ENCODE measurements at places on chromosomes 4 and X. TPM values are rescaled to one million over a fixed set of nuclear protein-coding genes. Genes with fewer than 3 reads are reported as not detected.

- DNase-seq, result peak; percentile 48
Measured at GRCh38 chrX:29662759-29663503, 552.4 kb upstream of the MAGEB2 start.

DNA sequence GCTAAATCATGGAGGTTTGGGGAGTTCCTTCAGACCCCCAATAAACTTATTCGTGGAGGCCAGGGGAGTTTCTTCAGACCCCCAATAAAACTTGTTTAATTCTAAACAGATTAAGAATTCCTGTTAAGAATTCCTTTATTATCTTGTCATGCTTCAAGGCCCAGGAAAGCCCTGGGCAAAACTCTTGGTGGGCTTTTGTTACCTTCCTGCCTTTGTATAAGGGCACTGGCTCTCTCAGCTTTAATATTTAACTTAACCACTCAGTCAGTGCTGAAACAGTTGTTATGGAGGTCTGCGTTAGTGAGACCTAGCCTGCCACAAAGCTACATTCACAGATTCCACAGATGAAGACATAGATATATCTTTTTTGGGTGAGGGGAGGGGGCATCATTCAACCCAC is 29.0 kb upstream of the LGI2 start:
- no peak for DNase-seq

DNA sequence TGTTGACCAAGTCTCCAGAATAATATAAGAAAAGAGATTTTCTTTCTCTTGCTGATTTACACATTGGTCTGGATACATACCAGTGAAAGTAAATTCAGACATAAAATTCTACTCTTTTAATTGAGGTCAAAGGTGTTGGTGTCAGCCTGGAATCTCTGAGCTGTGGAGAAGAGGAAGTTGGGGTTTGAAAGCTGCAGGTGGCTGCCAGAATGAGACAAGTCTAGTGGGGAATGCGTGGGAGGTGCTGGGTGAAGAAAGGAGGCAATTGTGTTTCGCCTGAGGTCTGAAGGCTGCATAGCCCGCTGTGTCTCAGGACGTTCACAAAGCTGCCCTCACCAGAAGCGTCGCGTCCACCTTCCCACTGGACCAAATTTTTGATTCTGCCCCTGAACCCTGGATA is 31.2 kb downstream of the PHEX start:
- DNase-seq, result no peak

SLC26A1 gene
- polyA plus RNA-seq, result 9.0 TPM

APELA gene
- polyA plus RNA-seq, result 0.29 TPM

GRCh38 chrX:40104985-40105834 is 7.5 kb upstream of the BCOR start:
- peak; percentile 74 for DNase-seq

TNMD gene
- polyA plus RNA-seq, result not detected

DNA sequence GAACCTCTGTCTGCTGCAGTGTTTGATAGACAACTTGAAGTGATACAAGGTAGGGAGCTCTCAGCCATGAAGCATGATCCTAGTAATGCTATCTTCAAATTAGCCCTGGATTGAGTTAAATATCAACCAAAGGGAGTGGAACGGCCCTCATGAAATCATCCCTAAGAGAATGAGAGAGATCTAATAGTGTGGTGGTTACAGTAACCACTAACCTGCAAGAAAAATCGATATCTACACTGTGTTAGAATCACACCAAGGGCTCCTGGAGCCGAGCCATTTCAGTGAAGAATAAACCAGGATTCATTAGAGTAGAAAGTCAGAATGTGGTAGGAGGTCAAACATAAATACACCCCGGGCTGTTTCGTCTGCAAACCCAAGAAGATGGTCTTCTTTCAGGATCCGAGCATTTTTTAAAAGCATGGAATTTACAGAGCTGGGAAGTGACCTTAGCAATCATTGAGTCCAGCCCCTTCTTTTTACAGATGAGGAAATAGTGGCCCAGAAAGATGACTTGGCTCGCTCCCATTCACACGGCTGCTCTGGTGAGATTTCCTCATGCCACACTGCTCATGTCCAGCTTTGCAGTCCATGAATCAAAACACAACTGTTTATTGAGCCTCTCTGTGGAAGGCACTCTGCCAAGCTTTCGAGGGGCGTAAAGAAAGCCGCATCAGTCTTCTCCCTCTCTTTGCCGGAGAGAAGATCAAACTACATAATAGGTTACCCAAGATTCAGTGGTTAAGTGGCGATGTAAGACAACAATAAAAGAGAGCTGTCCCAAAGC is 5.5 kb upstream of the DCTD start:
- peak; percentile 23 for DNase-seq

CCDC110 gene
- 0.16 TPM for polyA plus RNA-seq

ZFYVE28 gene
- polyA plus RNA-seq, result 3.1 TPM

- DNase-seq, result no peak
Measured at GRCh38 chr4:25437926-25438325, 60.9 kb downstream of the ANAPC4 start.

BTK gene
- 0.62 TPM for polyA plus RNA-seq

DNA sequence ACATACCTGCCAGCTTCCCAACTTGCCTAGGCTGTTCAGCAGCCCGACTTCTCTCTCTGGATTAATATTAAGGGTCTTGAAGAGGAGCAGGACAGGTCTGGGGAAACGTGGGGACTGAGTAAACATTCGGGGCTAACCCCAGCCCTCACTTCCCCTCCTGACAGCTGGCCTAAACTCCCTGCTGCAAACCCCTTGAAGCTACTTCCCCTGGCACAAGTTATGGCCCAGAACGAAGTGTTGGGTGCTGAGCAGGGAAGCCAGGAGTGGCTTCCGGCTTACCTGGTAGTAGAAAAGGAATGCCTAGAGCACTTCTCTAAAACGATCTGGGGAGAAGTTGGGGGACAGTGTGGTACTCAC is 200.0 kb downstream of the BCOR start:
- DNase-seq, result no peak

- DNase-seq, result no peak
Measured at GRCh38 chr4:1045193-1045594, 33.8 kb downstream of the FGFRL1 start.

- no peak for DNase-seq
Measured at GRCh38 chrX:42783451-42783850, 5.5 kb upstream of the PPP1R2C start.

DNA sequence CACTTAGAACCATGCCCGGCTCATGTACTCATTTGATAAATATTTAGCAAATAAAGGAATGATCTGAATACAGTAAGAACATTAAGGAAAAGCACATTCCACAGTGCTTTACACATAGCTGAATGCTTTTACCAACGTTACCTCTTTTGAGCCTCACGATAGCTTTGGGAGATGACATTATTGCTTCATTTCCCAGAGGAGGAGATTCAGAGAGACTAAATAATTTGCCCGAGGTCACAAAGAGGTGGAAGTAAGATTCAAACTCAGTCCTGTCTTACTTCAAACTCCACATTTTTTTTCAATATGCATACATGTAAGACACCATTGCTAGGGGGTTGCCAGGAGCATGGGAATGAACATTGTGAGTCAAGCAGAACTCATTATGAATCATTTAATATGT is 538.5 kb downstream of the BCOR start:
- DNase-seq, result no peak

GRCh38 chr4:24775032-24775605 is 20.3 kb upstream of the SOD3 start:
- no peak for DNase-seq

GRCh38 chr4:4787421-4787820 is 72.0 kb upstream of the MSX1 start:
- DNase-seq, result no peak

EPGN gene
- polyA plus RNA-seq, result 2.2 TPM

RWDD4 gene
- 24.9 TPM for polyA plus RNA-seq

- no peak for DNase-seq
Measured at GRCh38 chr4:88628746-88629145, 36.5 kb downstream of the HERC3 start.

- DNase-seq, result no peak
Measured at GRCh38 chr4:114364857-114365256, 233.8 kb upstream of the UGT8 start.

DNA sequence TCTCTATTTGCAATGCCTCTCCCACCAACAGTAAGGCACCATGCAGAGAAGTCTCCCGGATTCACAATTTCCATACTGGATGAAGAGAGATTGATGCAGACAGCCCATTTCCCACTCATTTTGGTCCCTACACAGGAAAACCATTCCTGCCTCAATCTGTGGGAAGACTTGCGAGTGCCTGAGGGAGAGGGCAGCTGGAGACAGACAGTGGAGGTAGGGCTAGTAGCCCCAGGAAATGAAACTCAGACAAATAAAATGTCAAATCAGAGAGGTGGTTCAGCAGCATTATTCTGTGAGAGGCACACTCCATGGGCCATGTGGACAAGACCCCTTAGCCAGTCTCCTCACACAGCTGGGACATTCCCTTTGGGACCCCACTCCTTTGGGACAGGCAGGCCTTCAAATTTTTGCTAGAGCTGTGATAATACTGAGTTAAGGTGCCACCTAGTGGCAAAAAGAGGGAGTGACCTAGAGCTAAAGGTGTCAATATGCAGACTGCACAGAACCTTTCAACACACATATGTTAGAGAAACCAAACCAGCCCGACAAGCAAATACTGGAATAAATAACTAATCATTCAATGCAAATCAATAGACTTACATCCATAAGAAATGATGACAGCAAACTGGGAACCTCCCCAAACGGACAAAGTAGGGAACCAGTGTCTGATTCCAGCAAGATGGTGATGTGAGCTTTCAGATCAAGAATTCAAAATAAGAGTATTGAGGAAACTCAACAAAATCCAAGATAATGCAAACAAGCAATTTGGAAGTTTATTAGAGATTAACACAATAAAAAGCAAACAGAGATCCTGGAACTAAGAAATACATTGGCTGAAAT is 1865.3 kb upstream of the AGA start:
- DNase-seq, result peak; percentile 63

GRCh38 chr4:57077550-57078343 is 32.4 kb downstream of the IGFBP7 start:
- DNase-seq, result no peak

DNA sequence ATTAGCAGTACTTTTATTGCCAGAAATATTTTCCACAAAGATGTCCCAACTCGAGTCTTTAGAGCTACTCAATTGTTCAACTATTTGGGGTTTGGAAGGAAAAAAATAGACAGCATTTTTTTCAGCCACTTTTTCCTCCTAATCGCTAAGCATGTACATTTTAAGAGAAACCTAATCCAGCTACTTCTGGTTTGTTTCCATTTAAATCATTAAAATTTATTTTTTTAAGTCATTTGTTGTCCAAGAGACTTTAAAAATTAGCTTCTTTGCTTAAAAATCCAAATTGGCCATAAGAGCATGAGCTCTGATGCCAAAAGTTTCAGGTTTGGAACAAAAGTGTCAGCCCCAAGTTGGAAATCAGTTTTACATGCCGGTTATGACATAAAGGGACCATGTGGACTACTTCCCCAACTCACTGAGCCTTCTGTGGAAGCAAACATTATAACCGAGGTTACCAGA is 186.3 kb upstream of the INTU start:
- no peak for DNase-seq

TENM3 gene
- polyA plus RNA-seq, result 16.1 TPM

UGT2A1 gene
- not detected for polyA plus RNA-seq

DNA sequence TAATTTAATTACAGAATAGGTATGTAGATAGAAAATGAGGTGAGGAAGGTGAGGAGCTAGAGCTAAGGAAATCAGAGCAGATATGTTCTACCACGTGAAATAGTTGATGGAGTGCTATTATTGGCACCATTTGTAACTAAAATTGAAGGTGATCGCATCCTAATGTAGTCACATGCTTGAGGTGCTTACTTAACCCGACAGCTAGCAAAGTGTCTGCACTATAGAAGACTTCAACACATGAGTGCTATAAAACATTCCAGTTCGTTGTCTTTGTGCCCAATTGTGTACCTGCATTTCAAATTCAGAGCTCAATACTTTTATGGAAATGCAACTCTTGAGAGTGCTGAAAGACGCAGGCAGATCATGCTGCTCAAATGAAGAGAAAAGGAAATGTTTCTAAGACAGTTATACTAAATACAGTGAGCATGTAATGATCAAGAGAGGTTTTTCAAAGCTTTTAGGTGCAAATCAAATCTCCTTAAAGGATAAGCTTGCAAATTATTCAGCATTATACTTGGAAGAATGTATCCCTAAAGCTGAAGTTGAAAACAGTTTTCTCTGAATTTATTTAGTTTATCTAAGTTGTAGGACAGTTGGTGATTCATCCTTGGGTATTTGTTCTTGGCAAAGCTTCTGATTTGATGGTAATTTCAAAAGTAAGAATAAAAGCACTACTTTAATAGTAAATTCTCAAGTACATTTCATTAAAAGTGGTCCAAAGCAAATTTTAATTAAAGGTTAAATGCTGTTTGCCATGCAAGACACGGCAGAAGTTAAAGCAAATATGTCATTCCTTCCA is 223.9 kb upstream of the EPHA5 start:
- no peak for DNase-seq

DNA sequence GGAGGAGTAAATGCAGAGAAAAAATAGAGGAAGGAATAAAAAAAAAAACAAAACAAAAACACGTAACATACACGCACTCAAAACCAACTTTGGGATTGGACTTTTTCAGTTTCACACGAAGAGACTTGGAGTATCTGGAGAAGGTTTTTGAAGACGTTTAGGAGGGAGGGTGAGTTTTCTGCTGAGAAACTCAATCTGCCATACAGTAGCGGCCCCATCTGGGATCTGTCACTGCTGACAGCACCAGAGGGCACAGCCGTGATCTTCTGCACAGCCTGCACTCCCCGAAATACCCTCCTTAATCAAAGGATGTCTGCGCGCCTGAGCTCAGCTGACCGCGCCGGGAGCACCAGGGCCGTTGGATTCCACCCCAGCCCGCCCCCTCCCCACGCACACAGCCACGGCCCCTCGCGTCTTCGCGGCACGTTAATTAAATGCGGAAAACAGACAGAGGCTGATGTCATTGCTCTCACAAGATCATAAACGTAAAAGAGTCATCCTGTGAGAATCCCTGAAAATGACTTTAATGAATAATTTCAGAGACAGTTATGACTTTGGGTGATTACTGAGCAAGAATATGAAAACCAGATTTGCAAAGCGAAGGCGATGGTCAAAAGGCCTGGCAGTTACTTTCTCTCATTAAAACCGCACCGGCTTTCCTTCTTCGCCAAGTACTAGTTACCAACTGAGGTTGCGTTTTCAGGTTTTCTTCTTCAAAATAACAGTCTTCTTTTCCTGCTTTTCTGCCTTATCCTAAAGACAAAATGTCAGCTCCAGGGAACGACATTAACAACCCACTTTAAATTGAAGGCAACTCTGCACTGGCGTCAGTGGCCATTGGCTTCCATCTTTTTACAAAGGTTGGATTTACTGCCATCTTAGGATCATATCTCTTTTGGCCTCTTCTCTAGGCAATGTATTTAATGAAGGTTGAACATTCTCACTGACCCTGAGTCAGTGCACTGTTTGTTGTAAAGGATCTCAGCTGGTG is 10.6 kb downstream of the HAND2 start:
- peak; percentile 69 for DNase-seq
